ENCODE measurements at places on chromosomes 1 and 21.

GRCh38 chr1:89525169-89525855 is 683 bp downstream of the LRRC8B start:
- peak; percentile 24 for DNase-seq

DNA sequence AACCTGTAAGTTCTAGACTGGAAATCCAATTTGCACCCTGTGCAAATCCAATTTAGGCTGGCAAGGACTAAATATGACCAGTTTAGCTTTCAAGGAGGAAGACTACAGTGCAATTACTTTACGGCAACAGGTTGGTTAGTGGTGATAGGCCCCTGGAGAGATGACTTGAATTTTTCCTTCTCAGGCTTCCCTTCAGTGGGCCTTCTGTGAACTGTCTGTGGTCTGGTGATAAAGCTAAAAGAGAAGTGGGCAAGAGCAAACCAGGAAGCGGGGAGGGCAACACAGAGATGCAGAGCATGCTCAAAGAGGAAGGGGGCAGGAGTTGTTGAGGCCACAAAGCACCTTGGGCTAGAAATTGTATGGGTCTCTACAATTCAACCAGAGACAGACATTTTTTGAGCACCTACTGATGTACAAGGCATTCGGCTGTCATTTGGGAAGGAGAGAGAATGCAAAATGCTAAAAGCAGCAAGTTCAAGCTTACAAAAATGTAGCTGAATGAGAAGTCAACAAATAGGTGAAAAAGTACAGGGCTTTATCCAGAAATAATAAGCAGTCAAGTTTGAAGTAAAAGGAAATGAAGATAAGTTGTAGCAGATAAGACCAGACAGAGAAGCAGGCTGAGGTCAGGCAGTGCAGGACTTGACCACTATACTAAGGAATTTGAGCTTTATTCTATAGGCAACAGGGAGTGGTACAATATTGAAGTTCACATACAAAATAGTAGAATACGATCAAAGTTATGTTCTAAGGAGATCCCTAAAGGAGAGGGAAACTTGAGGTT is 23.9 kb downstream of the INPP5B start:
- DNase-seq = no peak

DNA sequence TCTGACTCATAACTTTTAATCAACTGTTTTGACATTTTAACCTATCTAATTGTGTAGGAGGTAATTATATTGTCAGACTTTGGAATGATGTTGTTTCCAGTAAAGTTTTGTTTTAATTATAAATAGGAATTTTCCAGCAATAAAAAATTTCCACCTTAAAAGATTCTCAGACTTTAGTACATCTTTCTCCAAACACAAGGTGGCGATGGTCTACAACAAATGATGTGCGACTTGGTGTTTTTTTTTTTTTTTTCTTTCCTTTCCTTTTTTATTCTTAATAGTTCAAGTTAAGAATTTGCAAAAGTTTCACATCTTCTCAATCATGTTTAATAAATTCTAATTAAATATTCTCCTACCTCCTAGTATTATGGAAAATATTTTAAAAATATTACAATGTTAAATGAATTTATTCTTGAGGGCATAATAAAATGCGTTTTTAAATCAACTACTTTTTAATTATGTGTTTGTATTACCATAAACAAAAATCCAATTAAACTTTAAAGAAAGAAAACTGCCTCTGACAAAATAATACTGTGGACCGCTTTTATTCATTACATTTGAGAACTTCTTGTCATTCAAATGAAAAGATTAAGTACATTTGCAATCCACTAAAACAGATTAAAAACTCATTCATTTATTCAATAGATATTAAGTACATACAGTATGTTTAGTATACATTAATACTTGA is 4.4 kb upstream of the ADAMTS1 start:
- DNase-seq = no peak

GRCh38 chr21:32425628-32426027 is 13.1 kb downstream of the EVA1C start:
- DNase-seq = no peak

GRCh38 chr21:36882776-36883175 is 83.7 kb downstream of the HLCS start:
- DNase-seq = no peak

DNA sequence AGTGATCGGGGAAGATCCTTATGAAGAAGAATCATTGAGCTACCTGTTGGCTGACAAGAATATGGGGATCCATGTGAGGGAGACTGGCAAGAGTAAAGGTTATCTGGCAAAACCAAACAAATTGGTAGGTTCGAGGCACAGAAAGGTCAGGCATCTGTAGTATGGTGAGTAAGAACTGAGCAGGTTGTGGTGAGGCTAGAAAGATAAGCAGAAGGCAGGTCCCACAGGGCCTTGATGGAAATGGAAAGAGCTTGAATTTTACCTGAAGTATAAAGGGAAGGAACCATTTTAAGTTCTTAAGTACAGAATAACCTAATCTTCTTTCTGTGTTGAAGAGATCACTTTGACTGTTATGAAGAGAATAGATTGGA is 11.1 kb downstream of the PTPRC start:
- peak; percentile 35 for DNase-seq

DNA sequence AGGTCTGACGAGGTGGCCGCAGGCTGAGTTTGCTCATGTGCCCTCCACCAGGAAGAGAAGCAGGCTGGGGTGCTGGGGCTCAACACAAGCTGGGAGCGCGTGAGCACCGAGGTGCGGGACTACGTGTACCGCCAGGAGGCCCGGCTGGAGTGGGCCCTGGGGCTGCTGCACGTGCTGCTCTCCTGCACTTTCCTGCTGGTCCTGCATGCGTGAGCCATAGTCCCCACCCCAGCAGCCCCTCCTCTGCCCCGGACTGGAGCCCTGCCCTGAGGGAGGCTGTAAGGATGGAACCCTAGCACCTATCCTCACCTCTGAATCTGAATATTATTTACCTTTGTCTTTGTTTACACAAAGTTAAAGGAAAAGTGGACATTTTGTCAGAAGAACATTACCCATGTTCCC is 7.8 kb upstream of the ADAM15 start:
- no peak for DNase-seq

- no peak for DNase-seq
These were observed 20.9 kb downstream of the CAPN2 start for GRCh38 chr1:223732993-223733798.

- no peak for DNase-seq
These were observed 2151.6 kb downstream of the MRPL39 start for GRCh38 chr21:23455676-23456075.

DNA sequence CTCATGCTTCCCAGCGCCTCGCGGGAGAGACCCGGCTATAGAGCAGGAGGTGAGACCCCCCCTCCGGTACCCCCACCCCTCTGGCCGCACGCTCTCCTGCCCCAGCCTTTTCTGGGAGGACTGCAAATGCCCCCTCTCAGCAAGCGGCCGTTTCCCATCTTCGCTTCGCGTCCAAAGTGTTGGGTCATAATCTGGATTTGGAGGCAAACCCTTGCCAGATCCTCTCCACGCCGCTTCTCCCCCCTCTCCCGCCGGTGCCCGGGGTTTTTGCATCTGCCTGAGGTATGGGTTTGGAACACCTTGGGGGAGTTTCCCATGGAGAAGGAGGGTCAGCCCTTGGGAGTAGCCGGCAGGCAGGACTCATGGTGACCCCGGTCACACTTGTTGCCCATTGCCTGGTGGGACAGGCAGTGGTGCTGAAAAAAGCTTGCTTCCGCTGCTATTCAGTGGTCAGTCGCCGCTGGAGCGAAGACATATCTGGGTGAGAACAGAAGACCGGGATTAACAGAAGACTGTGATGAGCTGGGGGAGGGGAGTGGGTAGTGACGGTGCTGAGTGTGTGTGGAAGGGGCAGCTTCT is 935 bp downstream of the KCNK2 start:
- DNase-seq = no peak

DNA sequence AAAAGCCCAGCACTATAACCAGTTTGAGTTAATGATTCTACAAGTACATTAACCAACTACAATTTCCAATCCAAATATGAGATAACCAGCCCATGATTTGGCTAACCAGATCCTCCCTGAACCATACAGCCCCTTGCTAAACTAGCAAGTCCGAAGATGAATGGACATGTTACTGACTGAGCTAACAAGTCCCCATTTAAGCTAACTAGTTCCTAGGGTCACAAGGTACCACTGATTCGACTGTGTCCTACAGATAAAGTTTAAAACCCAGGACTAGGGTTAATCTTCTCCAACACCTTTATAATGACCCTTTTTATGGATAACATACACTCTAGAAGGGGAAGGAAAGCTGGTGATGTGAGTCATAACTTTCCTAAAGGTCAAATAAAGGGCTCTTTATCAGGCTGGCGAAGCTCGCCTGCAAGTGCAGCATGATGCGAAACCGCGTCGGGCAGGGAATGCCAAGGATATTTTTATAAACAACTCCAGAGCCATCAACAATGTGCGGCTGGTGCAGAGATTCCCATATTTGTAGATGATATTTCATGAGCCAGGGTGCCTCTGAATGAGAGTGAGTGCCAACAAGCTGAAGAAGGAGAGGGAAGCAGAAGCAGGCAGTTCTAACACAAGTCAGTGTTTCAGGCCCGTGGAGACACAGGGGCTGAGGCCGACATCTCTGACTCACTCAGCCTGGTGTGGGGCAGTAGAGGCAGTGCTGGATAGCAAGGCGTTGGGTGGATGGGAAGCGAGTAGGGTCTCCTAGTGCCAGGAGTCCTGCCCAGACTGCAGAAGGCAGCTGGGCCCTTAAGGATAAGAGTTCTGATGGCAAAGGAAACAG is 75.6 kb upstream of the ROR1 start:
- no peak for DNase-seq

- peak; percentile 87 for DNase-seq
These were observed 45.3 kb downstream of the MRPL39 start for GRCh38 chr21:25561668-25562641.

DNA sequence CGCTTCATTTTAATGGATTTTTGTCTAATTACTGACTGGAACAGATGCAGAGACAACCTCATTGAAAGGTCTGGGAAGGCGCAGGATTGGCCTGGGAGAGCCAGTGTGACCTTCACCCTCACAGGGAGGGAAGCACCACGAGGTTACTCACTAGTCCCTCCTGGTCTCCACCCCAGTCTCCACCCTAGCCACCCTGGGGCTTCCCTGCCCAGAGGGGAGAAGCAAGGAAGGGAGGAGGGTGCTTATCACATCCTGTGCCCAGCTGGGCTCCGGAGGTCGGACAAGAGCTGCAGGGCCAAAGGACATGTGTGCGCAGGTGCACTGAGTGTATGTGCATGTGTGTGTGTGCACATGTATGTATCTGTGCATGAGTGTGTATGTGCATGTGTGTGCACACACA is 220.1 kb upstream of the VAMP3 start:
- DNase-seq = no peak

GRCh38 chr1:175530622-175531375 is 212.6 kb downstream of the TNR start:
- DNase-seq = no peak

DNA sequence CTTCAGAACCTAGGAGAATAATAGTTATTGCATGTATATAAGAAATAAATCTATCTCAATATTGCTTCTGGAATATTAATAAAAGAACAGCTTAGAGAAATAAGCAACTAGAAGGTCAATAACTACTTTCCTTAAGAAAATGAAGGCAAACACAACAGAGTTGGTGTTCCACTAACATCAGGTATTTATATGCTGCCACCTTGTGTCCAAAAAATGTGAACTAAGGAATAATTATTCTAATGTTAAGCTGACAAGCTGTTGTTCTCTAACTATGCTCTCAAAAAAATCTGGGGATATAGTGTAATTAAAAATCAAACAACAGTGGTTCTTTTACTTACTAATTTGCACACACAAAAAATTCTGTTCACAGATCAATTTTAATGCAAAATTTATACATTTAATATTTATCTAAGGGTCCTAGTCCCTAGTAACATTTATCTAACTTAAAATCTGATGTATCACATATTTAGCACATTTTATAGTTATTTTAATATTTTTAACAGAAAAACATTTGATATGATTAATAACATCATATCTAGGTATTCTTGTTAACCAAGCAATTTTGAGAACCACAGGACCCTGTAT is 39.6 kb downstream of the UCHL5 start:
- no peak for DNase-seq

DNA sequence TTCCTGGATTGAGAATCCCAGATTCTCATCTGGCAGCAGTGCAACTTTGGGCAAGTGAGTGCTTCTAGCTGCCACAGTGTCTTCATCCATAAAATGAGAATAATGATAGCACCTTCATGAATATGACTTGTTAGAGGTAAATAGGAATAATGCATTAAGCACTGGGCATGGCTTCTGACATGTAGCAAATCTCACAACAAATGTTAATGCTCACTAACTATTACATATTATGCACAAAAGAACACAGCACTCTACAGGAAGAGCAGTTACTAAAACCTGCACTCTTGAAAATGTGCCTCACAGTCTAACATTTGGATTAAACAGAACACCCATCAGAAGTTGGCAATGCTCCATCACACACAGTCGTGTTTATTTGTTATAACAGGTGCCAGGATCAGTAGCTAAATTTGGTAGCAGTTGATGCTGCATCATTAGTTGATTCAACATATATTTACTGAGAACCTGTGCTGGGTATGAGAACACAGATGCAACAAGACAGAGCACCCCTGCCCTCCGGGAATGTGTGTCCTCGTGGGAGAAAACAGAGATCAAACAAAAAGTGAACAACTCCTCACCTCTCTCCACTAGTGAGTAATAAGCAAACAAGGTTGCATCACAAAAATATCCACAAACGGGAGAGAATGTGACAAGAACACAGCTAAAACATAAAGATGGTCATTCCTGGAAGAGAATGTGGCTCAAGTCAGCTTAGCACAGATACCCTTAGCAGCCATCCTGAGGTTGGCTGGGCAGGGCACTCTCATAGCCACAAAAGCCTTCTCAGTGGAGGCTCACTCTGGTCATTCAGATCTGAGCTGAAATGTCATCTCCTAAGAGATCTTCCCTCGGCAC is 26.2 kb upstream of the LBR start:
- no peak for DNase-seq

- no peak for DNase-seq
These were observed 59.1 kb upstream of the RBM15 start for GRCh38 chr1:110280126-110280525.

DNA sequence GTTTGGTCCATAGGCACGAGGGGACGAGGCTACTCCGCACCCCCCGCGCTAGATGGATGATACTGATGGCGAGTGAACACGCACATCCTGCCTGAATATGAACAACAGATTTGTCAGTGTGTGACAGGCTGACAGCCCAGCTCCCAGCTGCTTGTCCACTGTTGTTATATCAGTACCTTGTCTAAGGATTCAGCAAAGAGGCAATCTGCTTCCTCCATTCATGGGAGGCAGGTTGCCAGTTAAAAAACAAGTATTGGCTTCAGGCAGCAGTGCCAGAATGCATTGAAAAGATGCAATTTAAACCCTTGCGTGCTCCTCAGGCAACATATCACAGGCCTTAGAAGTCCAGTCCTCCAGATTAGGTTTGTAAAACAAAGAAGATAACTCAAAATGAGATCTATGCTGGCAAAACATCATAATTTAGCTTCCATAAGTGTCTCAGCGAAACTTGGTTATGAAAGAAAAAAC is 223.3 kb downstream of the GPATCH2 start:
- DNase-seq = no peak

DNA sequence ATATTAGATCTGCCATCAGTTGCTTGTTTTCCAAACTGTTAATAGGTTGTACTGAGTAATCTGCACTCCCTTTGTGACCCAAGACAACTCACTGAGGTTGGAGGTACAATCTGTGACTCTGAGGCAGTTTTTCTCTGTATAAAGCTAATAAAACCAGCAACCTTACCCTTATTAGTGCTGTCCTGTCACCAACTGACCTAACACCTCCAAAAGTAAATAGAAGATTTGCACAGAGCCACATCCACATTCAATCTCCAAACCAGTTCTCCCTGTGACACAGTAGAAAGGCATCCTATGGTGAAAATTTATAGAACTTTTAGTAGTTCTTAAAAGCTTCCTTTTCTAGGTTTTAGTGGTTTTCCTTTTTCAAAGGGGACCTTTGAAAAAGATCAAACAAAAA is 140.4 kb upstream of the ADGRL2 start:
- no peak for DNase-seq

Data from activated T-cell treated with anti-CD3 and anti-CD28 coated beads, Interleukin-2, amount 50 U/mL, for 4 hours (primary cell).